Naive B cell (primary cell): ENCODE measurements at places on chromosomes 12 and 14.

GRCh38 chr12:121651320-121651719, 18.1 kb downstream of the MORN3 start:
- no peak for DNase-seq

GRCh38 chr14:40623643-40624042, 983.0 kb upstream of the LRFN5 start:
- DNase-seq = no peak

DNA sequence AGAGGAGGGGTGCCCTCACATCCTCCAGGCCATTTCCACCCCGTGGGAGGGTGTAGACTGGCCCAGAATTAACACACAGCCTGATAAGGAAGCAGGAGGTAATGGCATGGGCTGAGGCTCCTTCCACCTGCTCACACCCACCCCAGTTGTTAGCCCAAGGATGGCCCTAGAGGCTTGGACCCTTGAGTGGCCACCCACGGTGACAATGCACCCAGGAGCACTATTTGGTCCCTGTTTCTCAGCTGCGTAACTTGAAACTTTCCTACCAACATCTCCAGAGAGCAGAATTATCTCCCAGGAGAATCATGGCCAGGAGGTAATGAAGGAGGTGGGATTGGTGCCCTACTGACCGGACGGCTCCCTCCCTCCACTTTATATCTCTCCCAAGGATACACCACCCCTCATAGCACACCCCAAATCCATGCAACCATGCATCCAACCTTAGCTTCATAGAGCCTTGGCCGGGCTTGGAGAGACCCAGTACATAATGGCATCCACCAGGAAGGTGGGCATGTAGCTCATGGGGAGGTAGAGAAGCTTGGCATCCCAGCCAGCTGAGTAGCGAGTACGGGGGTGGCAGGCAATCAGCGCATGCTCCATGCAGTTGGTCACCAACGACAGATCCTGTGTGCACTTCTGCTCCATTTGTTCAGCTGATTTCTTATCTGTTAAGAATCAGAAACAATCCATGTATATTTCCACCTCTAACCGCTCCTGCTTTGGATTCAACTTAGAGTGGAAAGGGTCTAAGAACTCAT, 5.6 kb downstream of the RDH16 start:
- no peak for DNase-seq

DNA sequence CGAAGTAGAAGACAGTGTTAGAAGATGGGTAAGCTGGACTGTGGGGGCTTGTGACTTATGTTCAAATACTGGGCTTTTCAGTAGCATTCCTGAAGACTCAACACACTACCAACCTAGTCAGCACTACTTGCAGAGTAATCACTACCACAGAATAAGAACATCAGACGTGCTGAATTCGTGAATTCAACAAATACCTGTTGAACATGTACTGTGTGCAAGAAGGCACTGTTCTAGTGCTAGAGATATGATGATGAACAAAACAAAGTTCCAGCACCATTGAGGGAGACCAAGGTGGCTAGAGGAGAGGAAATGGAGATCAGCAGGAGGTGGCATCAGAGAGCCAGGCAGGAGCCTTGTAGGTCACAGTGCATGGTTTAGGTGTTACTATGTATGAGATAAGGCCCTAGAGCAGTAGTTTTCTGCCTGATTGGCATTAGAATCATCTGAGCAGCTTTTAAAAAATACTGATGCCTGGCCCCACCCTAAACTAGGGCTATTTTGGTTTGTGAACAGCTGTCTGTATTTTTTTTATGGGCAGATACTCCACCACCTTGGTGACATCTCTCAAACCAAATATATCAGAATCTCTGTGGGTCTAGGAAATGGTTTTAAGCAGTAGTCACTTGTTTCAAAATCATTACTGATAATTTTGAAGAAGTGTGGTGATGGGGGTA, 26.8 kb downstream of the FERMT2 start:
- DNase-seq = no peak

GRCh38 chr14:53032161-53032803, 81.4 kb upstream of the FERMT2 start:
- no peak for DNase-seq

- no peak for DNase-seq
Observed at GRCh38 chr12:843609-844008, 91.2 kb downstream of the WNK1 start.

DNA sequence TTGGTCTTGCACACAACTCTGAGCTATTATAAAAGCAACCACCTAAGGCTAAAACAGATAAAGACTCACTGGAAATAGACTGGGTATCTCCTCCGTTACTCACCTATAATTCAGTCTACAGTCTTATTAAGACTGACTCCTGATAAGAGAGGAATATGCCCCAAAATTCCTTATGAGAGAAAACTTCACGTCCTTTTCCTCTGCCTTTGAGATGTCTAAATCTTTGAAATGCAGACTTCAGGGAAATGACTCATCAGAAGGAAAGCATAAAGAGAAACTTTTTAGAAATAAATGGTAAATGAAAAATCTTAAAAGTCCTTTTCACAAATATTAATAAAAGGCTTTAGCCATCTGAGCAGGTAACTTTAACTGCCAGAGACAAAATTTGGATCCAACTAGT, 187.5 kb upstream of the RTL1 start:
- DNase-seq = no peak

DNA sequence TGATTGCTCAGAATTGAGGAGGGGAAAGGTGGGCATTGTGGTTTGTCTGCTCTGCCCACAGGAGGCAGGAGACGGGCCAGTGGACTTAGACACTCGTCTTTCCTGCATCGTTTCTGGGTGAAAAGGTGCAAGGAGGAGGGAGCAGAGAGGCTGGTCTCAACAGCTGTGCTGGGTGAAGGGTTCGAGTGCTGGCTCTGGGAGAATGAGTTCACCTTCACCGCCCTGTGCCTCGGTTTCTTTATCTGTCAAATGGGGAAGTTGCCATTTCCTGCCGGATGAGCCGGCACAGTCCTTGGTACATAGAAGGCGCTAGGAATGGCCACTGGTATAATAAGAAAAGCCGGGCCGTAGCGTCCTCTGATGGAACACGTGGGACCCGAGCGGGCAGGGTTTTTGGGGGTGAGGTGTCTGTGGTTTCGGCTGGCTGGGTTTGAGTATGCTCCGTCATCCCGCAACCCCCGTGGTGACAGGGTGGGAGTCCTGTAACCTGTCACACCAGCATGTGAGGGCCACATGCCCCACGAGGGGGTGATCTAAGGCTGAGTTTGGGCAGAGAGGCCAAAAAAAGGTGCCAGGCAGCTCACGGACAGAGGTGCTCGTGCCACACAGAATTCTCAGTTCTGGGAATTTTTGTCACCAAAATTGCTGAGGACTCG, 7.3 kb downstream of the BCL7A start:
- peak; percentile 18 for DNase-seq

DNA sequence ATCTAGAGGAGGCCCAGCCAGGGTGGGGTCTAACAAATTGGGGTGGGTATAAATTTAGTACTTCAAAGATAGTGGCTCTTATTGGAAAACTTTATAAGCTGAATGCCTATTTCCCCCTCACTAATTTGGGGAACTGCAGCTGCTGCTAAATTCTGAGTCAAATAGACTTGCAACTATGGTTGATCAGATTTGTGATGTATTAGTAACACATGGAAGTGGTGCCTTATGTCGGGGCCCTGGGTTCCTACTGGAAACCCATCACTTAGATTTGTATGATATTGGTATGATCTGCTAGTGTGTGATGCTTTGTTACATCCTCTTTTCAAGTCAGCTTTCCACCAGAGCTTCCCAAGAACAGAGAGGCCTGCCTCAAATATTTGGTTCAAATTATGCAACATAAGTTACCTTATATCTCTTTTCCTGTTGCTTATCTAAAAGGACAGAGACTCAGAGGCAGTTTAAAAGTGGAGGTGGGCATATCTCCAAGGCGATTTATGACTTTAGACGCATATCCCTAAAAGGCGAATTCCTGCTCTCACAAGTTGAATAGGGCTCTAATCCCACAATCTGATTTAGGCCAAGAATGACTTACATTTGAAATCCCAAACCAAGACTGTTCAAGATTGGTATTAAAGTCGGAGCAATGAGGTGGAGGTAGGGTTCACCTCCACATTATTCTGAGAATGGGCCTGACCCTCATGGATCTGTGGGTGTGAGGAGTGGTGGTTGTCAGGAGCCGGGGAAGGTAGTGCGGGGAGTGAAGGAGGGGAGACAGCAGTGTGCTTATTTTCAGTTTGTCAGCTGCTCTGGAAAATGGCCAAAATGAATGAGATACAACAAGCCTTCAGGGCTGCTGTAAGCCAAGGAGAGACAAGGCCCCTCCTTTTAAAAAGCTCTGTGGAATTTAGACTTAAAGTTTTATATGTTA, 425.8 kb downstream of the RAD51B start:
- DNase-seq = no peak

- no peak for DNase-seq
Observed at GRCh38 chr12:81705586-81705985, 53.6 kb downstream of the PPFIA2 start.

DNA sequence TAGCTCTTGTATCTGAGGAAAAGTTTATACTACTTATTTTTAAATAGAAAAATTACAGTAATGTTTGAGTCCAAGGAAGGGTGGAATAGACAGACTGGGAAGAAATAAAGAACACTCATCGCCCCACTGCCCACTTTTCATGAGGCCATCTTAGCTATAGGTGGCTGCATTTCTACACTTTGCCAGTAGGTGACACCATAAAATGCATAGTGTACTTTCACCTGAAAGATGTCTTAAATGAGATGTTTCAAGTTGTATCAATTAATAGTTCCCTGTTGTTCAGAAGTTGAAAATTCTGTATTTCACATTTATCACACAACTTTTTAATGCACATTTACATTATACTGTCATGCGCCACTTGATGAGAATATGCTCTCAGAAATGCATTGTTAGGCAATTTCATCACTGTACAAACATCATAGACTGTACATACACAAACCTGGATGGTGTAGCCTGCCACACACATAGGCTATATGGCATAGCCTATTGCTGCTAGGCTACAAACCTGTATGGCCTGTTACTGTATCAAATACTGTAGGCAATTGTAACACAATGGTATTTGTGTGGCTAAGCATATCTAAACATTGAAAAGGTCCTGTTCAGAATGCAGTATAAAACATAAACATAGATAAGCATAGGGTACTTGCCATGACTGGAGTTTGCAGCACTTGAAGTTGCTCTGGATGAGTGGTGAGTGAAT, 27.6 kb downstream of the PMCH start:
- peak; percentile 12 for DNase-seq

GRCh38 chr12:101327051-101327450, 47.1 kb downstream of the UTP20 start:
- no peak for DNase-seq

DNA sequence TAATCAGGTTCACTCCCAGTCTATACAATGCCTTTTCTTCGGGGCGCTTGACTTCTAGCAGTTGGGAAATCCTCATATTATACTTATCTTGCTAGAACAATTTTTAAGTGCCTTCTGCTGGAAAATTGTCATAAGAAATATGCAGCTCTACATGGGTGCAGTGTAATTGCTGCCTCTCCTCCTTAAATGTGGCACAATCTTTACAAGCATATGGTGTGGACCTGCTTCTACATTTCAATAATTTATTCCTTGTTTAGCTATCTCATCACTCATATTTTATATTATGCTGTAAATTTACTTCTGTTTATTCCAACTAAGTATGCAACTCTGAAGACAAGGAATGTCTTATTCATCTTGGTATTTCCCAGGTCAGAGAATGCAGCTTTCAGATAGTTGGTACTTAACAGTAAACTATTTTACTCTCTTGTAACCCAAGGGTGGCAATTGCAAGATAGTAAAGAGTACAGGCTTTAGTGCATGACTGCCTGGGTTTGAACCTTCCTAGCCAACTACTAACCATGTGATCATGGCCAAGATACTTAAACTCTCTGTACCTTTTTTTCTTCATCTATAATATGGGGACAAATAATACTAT, 43.6 kb upstream of the GAS2L3 start:
- no peak for DNase-seq
